SK-N-MC (cell line): ENCODE measurements at places on chromosomes 16 and 17.

- no peak for DNase-seq
Measured at GRCh38 chr16:27539120-27539519, 10.6 kb downstream of the GTF3C1 start.

GRCh38 chr17:45785480-45786193 lies 1.5 kb downstream of the CRHR1 start:
- no peak for DNase-seq

GRCh38 chr17:49280061-49280460 lies 49.5 kb upstream of the PHOSPHO1 start:
- no peak for DNase-seq

DNA sequence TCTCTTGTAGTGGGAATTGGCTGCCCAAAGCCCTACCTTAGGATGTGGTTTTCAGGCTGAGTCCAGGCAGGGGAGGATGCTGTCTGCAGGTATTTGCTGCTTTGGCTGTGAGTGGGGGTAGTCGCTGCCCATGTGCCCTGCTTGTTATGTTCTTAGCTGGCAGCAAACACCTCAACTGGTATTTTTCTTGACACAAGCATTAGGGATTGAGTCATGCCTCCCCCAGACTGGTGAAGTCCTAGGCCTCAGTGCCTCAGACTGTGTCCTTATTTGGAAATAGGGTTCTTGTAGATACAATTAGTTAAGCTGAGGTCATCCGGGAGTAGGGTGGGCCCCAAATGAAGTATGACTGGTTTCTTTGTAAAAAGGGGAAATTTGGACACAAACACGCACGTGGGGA lies 808.3 kb upstream of the EEF2KMT start:
- no peak for DNase-seq

DNA sequence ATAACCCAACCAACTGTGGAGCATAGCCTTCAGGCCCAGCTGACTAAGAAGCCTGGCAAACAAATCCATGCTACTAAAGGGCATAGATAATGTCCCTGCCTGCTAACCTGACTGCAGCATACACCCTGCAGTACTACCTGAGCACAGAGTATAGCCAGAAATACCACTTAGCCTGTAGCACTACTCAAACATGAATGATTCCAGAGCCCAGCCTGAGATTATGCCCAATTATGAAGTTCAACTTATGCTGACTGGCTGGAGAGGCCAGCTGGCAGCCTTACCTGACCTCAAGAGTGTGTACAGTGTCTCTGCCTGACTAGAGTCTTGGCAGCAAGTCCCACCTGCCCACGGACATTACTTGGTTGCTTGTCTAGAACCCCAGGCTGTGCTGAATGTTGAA lies 1265.3 kb downstream of the CDH11 start:
- no peak for DNase-seq

- no peak for DNase-seq
Measured at GRCh38 chr16:14337303-14338191, 266.4 kb downstream of the MRTFB start.

GRCh38 chr17:46082257-46082656 lies 83.2 kb downstream of the STH start:
- DNase-seq: no peak
